Activated naive CD4-positive, alpha-beta T cell (primary cell): ENCODE measurements at places on chromosomes 2 and 18.

GRCh38 chr2:237181844-237182243 lies 96.2 kb downstream of the COPS8 start:
- no peak for DNase-seq

- no peak for DNase-seq
Observed at GRCh38 chr18:73677450-73677849, 470.2 kb downstream of the FBXO15 start.

DNA sequence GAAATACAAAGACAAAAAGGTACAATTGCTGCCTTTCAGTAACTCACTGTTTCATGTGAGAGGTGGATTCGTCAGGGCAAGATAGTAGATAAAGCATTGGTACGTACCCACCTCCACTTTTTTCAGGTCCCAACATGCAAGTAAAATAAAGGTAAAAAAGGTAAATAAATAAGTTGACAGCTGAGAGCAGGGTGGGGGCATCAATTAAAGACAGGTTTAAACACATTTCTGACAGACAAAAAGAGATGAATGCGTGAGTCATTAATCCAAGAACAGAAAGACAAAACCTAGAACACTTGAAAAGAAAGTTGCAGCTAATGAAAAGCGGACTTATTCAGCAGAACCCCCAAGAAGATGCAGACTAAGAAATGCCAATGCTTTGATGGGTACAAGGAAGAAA lies 979.6 kb upstream of the CDH2 start:
- no peak for DNase-seq

GRCh38 chr2:192499476-192499875 lies 304.7 kb upstream of the TMEFF2 start:
- DNase-seq, result no peak

DNA sequence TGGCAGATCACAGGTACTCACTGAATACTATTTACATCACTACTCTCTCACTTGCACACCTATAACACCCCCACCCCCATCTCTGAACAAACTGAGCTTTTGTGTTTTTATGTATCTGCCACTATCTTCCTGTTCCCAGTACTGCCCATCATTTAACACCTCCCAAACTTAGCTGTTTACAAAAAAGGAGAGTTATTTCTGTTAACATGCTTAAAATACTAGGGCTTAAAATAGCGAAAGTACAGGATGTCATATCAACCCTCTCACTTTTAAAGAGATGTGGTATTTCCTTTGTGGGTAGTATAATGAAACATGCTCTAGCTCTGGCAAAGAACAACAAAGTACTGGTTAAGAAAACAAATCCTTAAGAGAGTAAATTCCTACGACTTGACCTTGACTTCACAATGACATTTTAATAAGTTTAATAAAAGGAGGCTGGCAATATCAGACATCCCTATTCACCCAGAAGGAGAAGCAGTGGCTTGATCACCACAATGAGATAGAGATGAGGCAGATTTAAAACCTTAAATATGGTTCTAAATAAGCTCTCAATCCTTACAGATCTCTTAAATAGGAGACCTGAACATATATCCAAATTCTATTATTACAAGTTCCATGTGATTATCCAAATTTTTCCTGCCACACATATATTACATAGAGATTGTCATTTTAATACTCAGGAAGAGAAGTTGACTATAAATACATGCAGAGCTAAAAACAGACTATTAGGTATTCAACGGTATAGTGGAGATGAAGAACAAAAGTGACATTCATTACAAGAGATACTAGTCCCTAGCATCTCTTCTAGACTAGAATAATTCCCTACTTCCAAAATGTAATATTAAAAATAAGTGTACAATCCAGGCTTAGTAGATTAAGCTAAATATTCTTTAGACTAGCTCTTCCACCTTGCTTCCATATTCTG lies 36.9 kb downstream of the TRAK2 start:
- no peak for DNase-seq

GRCh38 chr2:153228904-153229303 lies 249.7 kb downstream of the RPRM start:
- no peak for DNase-seq

GRCh38 chr2:43377327-43377726 lies 150.9 kb upstream of the ZFP36L2 start:
- no peak for DNase-seq

DNA sequence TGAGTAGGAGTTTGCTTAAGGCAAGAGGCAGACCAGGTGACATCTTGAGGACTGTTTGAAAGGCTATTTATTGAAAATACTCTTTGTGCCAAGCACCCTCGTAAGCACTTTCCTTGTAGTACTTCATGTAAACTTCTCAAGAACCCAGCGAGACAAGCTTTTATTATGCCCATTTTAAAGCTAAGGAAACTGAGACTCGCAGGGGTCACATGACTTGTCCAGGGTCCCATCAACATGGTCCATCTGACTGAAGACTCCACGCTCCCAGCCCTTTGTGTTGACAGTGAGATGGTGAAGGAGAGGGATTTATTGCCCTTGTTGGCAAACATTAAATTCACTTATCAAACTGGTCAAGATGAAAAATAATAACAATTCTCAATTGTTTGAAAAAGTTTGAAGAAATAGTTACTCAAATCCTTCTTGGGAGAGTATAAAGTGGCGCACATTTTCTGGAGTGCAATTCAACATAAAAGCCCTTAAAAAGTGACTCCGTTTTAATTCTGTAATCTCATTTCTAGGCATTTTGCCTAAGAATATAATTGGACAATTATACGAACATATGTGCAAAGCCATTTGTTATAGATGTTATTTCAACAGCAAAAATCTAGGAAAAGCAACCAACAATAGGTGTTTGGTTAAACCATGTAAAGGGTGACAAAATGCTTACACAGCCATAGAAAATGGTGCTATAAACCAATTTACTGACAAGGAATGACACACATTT lies 270.5 kb upstream of the NCKAP5 start:
- no peak for DNase-seq

DNA sequence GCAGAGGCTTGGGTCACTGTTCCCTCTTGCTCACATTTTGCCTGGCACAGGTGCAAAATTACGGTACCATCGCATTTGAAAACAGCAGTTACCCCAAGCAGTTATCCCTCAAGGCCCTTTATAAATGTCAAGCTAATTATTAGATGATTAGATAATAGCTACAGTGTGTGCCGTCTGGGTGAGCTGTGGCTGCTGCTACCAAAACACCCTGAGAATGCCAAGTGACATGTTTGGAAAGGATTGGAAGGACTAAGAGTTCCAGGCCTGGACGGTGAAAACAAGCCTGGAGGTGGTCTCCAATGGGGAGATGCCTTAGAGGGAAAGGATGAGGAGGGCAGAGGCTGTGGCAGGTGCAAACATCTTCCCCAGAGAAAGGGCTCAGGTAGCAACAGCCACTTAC lies 120.6 kb downstream of the CAPN13 start:
- DNase-seq, result no peak

GRCh38 chr2:228067309-228067708 lies 114.2 kb downstream of the SPHKAP start:
- DNase-seq, result no peak

DNA sequence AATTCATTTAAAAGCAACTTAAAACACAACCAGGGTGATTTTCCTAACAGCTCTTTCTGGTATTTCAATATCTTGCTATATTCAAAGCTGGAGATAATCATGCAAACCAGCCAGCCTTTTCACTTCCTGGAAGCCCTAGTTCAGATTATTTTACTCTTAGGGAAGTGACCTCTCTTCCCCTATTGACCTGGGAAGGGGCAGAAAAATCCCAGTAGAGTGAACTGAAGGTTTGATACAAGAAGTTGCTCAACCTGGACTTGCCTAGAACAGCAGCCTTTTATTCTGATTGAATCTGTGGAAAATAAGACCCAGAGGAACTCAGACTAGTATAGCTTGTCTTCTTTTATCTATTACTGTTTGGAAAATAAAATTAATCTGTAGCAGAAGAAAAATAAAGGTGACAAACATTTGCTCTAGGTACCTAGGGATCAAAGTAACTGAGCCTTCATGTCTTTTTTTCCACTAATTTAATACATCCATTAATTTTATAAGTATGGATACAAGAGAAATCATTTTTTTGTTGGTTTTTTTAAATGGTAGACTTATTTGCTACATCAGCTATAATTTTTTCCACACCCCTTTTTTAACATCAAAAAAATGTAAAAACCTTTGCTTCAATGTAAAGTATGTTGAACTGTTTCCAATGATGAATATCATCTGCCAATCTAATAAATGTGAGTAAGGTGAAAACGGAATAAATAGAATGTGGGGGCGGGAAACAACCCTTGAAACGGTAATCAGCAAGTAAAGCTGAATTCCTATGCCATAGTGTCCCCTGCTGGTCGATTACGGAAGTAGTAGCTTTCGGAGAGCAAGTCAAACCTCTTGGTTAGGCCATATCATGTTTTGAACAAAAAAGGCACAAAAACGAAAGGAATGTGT lies 629.9 kb downstream of the NRXN1 start:
- no peak for DNase-seq

- no peak for DNase-seq
Observed at GRCh38 chr18:13530033-13530878, 196.1 kb downstream of the FAM210A start.

GRCh38 chr2:132437852-132438669 lies 21.5 kb downstream of the GPR39 start:
- no peak for DNase-seq

DNA sequence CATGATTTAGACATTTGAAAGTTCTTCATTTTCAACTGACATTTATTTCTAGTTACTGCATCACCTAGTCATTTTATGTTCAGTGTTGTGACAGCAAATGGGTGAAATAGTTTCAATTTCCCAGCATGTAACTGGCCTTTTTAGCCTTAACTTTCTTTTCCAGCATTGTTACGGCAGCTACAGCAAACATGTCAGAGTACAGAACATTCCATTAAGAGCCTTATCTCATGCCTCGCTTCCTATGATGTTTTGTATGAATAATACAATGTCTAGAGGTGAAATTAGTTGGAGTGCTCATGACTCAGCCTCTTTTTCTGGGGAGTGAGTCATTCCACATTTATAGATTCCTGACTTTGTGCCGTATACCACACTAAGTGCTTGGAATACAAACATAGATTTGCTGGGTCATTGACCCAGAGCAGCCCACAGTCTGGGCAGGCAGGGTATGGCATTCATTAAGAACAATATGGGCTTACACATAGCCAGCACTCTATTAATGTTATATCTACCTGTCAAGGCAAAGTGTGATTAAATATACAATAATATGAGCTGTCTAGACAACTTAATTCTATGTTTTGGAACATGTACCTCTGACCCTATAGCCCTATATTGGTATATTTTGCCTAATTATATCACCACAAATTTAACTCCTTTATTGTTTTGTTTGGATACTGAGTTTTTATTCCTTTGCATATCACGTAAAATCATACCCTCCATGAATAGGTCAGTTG lies 72.2 kb downstream of the MAP2 start:
- DNase-seq, result no peak

DNA sequence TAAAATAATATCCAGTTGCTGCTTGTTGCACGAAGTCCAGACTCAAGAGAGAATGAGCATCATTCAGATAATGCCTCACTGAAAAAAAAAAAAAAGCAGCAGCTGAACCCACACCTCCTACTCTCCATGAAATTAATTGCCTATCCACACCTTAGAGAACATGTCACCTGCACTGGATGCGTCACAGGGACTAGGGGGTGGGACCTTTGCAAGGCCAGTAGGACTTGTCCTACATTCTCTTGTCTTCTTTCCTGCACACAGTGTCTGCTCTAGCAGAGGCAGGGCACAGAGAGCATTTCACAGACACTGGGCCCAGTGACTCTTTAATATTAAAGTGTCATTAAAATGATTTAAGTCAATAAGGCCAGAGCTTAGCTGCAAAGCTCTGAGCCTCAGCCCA lies at the start of gene ABCA12:
TSS of gene ABCA12 (minus strand) at position 148 of the 400 bp plus-strand sequence. CDS start 418 bp downstream, outside the sequence.
- DNase-seq, result no peak

DNA sequence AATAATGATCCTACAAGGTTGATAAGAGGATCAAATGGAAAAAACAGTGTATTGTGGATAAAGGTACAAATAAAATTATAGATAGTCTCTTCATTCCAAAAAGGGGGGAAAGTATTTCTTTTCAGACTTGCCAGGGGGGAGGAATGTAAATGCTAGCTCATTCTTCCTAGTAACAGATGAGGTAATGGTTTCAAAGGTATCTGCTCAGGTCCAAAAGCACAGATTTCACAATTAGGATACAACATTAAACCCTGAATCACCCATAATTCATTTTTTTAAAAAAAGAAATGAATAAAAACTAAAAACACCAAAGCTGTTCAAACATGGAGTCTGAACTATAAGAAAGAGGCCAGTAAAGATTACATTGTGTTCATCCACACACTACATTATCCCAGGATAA lies 142.0 kb downstream of the ATAD2B start:
- no peak for DNase-seq

DNA sequence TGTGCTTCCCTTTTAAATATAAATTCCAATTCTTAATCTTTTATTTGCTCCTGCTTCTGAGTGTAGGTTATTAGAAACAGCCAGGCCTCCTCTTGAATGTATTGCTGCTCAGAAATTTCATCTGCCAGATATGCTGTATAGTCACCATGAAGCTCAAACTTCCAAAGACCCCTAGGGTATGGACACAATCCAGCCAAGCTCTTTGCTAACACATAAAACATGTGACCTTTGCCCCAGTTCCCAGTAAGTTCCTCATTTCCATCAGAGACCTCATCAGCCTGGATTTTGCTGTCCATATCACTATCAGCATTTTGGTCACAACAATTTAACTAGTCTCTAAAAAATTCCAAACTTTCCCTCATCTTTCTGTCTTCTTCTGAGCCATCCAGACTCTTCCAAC lies 75.2 kb downstream of the MAP2 start:
- no peak for DNase-seq
